ENCODE measurements at places on chromosomes 6 and 20. TPM values are rescaled to one million over a fixed set of nuclear protein-coding genes. Genes with fewer than 3 reads are reported as not detected.

DNA sequence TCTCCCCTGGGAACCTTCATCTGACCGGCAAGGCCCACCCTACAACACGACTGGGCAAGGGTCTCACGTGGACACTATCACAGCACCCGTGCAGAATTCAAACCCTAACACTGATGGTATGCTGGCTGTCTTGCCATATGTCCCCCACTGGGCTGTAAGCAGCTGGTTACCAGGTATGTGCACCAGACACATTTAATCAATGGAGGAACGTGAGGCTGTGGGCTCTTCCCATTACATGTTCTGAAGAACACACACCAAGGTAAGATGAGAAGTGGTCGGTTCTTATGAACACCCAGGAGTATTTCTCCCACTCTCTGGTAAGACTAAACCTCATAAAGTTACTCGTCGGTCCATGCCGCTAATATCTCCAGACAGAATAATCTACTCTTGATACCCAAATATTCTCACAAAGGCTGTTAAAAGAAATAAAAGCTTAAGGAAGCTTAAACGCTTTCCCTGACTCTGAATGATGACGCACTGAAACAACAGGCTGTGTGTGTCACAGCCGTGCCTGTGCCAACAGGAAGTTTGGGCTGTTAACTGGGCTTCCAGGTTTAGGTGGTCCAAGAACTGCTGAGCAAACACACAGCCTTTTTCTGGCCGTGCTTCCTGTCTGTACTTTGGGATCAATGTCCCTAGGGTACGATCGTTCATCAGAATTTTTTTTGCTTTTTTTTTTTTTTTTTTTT lies 75.3 kb downstream of the SLC23A2 start:
- H3K36me3 ChIP-seq, result no peaks in the 10 kb centered on the region
- H3K27me3 ChIP-seq, result no peaks in the 10 kb centered on the region
- no peak overlapping the region for H3K27ac ChIP-seq
- DNase-seq, result no peak
- H3K4me3 ChIP-seq, result no peak overlapping the region

- no peak for DNase-seq
- no peak overlapping the region for H3K27ac ChIP-seq
- H3K4me3 ChIP-seq, result no peak overlapping the region
These were observed 137.1 kb downstream of the CDC5L start for GRCh38 chr6:44524476-44525227.

DNA sequence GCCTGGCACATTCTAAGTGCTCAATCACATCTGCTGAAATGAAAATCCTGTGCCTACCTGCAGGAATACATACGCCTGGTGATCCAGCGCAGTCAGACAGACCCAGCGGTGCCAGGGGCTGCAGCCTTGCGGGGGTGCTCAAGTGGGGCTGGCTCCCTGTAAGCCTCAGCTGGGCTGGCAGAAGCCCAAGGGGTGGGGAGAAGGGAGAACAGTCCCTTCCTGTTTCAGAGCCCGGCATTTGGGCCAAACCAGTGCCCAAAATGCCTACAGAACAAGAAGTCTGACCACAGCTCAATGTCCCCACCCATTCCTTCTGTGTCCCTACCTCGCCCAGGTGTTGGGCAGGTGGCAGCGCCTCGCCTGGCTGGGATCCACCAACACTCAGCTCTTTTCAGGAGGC lies 22.6 kb downstream of the KCNK15 start:
- no peak for DNase-seq
- H3K27me3 ChIP-seq, result no peaks in the 10 kb centered on the region
- no peaks in the 10 kb centered on the region for H3K4me1 ChIP-seq
- H3K27ac ChIP-seq, result no peak overlapping the region

The OLIG3 gene
- not detected for total RNA-seq

DNA sequence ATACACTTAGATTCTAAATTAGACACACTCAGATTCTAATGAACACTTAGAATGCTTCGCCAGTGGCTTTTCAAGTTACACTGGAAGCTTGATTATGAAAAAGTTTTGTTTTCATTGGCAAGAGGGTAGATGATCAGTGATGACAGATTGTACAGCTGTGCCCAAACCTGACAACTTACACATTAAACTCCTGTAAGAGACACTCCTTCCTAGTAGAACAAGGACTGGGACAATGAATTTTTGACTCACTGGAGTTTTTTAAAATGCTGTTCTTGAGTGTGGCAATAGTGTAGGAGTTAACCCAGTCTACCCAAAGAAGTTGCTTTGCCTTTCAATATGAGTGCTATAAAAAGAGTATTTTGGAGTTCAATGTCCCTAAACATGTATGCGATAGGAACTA lies 140.8 kb downstream of the SLC16A10 start:
- H3K4me1 ChIP-seq, result no peaks in the 10 kb centered on the region
- no peaks in the 10 kb centered on the region for H3K27me3 ChIP-seq
- no peak for DNase-seq
- H3K4me3 ChIP-seq, result no peak overlapping the region

DNA sequence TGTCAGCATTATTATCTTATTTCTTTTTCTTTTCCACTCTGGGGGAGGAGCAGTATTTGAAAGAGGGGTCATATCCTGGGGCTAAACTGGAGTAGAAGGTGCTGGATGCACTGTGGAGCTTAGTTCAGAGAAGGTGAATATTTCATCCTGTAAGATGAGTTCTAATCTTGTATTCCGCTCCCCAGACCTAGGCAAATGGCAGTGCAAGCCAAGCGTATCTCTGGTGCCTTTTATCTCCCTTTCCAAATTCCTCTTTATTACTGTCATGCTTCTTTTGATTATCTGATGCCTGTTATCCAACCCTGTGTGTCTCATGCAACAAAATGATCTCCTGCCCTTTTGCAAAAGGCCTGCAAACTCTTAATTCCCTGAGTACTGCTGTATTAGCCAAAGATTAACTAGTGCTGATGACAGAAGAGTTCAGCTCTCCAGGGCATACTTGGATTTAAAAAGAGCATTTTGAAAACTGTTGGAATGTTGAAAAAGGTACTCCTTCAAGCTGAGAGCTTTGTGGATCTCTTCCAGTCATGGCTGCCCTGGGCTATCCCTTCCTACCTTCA lies 138.0 kb downstream of the CARMIL1 start:
- DNase-seq, result no peak
- H3K27me3 ChIP-seq, result no peaks in the 10 kb centered on the region
- no peaks in the 10 kb centered on the region for H3K4me1 ChIP-seq
- H3K36me3 ChIP-seq, result no peaks in the 10 kb centered on the region

DNA sequence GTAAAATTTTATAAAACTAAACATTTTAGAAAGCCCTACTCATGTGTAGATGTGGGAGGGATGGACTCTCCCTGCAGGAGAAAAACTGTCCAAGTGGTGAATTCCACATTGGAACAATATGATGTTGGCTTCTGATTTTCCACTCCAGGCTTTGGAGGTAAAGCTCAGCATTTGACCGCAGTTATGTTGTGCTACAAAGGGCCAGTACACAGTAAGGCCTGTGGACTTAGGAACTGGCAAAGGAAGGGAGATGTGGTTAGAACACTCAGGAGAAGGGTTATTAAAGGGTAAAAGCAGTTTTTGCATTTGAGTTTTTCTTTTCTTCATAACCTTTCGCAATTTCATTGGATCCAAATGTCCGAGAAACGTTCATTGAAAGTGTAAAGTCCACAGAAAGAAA lies 150.3 kb upstream of the SASH1 start:
- H3K27ac ChIP-seq, result no peak overlapping the region
- no peak overlapping the region for H3K4me3 ChIP-seq
- no peaks in the 10 kb centered on the region for H3K4me1 ChIP-seq
- H3K27me3 ChIP-seq, result peaks cover 3% of the 10 kb centered on the region
- DNase-seq, result no peak

DNA sequence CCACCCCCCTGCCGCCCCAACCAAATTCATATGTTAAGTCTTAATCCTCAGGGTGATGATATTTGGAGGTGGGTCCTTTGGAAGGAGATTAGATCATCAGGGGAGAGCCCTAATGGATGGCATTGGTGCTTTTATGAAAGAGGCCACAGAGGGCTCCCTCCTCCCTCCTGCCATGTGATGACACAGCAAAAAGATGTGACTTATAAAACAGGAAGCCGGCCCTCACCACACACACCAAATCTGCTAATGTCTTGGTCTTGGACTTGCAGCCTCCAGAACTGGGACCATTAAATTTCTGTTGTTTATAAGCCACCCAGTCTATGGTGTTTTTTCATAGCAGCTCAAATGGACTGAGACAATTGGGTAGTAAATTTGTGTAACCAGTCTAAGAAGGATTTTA lies 176.3 kb downstream of the ADGRG6 start:
- H3K27ac ChIP-seq, result no peak overlapping the region
- no peak overlapping the region for H3K4me3 ChIP-seq
- no peaks in the 10 kb centered on the region for H3K27me3 ChIP-seq
- H3K36me3 ChIP-seq, result no peaks in the 10 kb centered on the region
- H3K4me1 ChIP-seq, result no peaks in the 10 kb centered on the region

The ETV7 gene
- 1.9 TPM for total RNA-seq

DNA sequence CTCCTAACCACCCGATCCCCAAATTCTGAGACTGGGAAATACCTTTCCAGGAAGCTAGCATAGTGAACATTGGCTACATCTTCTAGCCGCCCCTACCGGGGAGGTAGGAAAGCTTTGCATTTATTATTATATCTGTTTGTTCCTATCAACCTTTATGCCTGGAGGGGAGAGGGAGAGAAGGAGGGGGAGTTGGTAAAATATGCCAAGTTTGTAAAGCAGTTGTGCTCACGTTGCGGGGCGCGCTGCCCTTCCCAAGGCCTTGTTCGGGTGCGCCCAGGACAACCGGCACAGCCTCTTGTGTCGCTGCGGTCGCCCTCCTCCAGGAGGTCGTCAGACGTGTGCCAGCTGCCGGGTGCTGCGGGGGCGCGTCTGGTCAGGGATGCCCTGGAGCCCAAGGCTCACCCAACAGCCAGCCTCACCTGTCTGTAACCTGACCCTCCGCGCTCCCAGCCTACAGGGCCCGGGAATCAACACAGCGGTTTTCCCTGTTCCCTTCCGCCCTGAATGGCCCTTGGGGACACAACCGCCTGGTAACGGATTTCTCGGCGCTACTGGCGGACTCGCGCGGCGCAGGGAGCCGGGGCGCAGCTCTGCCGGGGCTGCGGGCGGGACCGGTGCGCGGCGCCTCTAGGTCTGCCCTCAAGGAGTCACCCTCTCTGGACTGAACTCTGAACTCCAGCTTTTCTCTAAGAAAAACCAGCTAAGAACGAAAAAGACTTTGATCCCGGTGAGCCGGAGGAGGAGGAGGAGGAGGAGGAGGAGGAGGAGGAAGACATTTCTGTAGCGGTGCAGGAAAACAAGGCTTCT lies 1.1 kb upstream of the OVOL2 start:
- no peak for DNase-seq
- no peaks in the 10 kb centered on the region for H3K4me1 ChIP-seq
- no peaks in the 10 kb centered on the region for H3K36me3 ChIP-seq
- H3K27me3 ChIP-seq, result peaks cover 26% of the 10 kb centered on the region
- no peak overlapping the region for H3K4me3 ChIP-seq

The FIG4 gene
- 10.6 TPM for total RNA-seq

DNA sequence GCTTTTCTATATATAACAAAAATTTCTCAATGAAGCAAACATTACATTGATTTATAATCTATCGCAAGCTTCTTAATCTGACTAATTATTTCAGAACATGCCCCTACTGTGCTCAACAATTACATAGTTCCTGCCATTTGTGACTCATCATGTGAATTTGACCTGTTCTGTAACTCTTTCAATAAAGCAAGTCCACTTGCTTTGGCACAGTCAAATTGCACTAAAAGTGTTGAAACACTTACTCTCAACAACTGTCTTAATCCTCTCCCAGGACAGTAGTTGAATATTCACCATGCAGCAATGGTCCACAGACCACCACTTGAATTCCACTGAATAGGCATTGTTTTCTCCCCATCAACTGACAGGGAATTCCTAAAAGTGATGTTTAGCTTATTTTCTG lies 67.7 kb upstream of the SPTLC3 start:
- H3K4me1 ChIP-seq, result no peaks in the 10 kb centered on the region
- H3K4me3 ChIP-seq, result no peak overlapping the region
- no peak overlapping the region for H3K27ac ChIP-seq
- no peaks in the 10 kb centered on the region for H3K27me3 ChIP-seq
- no peak for DNase-seq

- no peaks in the 10 kb centered on the region for H3K27me3 ChIP-seq
- DNase-seq, result no peak
- no peak overlapping the region for H3K4me3 ChIP-seq
- no peaks in the 10 kb centered on the region for H3K36me3 ChIP-seq
These were observed 180.3 kb downstream of the THBS2 start for GRCh38 chr6:169073311-169073710.

GRCh38 chr20:7399575-7399974 lies 540.7 kb downstream of the HAO1 start:
- H3K4me3 ChIP-seq, result no peak overlapping the region
- H3K27me3 ChIP-seq, result no peaks in the 10 kb centered on the region
- no peak overlapping the region for H3K27ac ChIP-seq
- DNase-seq, result no peak
- H3K4me1 ChIP-seq, result no peaks in the 10 kb centered on the region

The DDX43 gene
- total RNA-seq, result not detected

- no peak for DNase-seq
- H3K36me3 ChIP-seq, result no peaks in the 10 kb centered on the region
- H3K27me3 ChIP-seq, result no peaks in the 10 kb centered on the region
- H3K27ac ChIP-seq, result no peak overlapping the region
- peaks cover 4% of the 10 kb centered on the region for H3K4me1 ChIP-seq
These were observed 204.5 kb upstream of the PRDM1 start for GRCh38 chr6:105881608-105882007.

- H3K4me3 ChIP-seq, result no peak overlapping the region
- H3K27me3 ChIP-seq, result no peaks in the 10 kb centered on the region
- no peaks in the 10 kb centered on the region for H3K4me1 ChIP-seq
- no peaks in the 10 kb centered on the region for H3K36me3 ChIP-seq
These were observed 122.3 kb downstream of the B3GAT2 start for GRCh38 chr6:70834520-70834919.

- H3K27ac ChIP-seq, result no peak overlapping the region
- H3K4me1 ChIP-seq, result no peaks in the 10 kb centered on the region
- H3K27me3 ChIP-seq, result no peaks in the 10 kb centered on the region
- H3K4me3 ChIP-seq, result no peak overlapping the region
These were observed 65.3 kb downstream of the GRIK2 start for GRCh38 chr6:101458826-101459225.

GRCh38 chr6:163356743-163357142 lies 57.8 kb upstream of the QKI start:
- H3K36me3 ChIP-seq, result no peaks in the 10 kb centered on the region
- peaks cover 11% of the 10 kb centered on the region for H3K4me1 ChIP-seq
- no peak for DNase-seq
- H3K4me3 ChIP-seq, result no peak overlapping the region
- no peaks in the 10 kb centered on the region for H3K27me3 ChIP-seq

The RSPO3 gene
- total RNA-seq, result not detected

The AGPAT1 gene
- 31.5 TPM for total RNA-seq

DNA sequence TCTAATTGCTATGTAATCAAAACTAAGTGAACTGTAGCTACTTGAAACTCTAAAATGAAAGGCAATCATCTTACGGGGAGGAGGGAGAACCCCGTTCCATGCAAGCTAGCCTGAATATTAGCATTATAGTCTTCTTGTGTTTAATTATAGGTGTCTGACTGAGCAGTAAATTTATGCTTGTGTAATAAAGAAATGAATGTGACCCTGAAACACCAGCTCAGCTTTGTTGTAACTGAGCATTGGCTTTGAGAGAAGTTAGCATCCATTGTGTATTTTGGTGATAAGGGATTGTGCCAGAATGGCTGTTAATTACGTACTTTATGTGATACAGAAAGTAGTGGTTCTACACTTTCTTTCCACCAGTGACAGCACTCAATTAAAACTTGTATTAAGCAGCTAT lies 86.9 kb downstream of the QKI start:
- no peak for DNase-seq
- H3K27ac ChIP-seq, result no peak overlapping the region
- H3K36me3 ChIP-seq, result no peaks in the 10 kb centered on the region
- no peaks in the 10 kb centered on the region for H3K4me1 ChIP-seq
- no peaks in the 10 kb centered on the region for H3K27me3 ChIP-seq

The ARMH2 gene
- total RNA-seq, result not detected

- H3K4me3 ChIP-seq, result no peak overlapping the region
- H3K27ac ChIP-seq, result no peak overlapping the region
- H3K27me3 ChIP-seq, result no peaks in the 10 kb centered on the region
- DNase-seq, result no peak
- H3K4me1 ChIP-seq, result no peaks in the 10 kb centered on the region
These were observed 8.3 kb downstream of the ID4 start for GRCh38 chr6:19845266-19846041.

Data from GM12878 (cell line).